ENCODE measurements at places on chromosomes 1 and 21.
A peak's percentile ranks its signal among the peaks of the same experiment; 100 is the strongest.

GRCh38 chr1:234186037-234186688 lies 187.1 kb upstream of the COA6 start:
- no peak for DNase-seq

- no peak for DNase-seq
Measured at GRCh38 chr1:97577613-97578012, 343.2 kb downstream of the DPYD start.

GRCh38 chr1:31397360-31398095 lies 15.5 kb upstream of the SERINC2 start:
- no peak for DNase-seq

DNA sequence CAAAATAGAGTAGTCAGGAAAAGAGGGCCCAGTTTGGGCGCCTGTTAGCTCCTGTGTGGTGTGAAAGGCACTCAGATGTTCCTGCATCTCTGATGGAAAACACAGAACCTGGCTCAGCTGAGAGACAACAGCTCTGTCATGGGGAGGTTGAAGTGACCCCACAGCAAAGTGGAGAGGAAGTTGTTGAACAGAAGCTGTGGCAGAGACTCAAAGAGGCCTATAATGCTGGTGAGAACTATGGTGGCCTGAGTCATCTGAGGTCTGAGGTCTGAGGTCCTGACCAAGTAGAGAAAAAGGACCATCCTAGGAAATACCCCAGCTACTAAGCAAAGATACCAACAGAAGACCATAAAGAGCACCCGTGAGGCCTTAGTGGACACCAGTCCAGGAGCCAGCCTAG lies 45.6 kb upstream of the JAK1 start:
- no peak for DNase-seq

DNA sequence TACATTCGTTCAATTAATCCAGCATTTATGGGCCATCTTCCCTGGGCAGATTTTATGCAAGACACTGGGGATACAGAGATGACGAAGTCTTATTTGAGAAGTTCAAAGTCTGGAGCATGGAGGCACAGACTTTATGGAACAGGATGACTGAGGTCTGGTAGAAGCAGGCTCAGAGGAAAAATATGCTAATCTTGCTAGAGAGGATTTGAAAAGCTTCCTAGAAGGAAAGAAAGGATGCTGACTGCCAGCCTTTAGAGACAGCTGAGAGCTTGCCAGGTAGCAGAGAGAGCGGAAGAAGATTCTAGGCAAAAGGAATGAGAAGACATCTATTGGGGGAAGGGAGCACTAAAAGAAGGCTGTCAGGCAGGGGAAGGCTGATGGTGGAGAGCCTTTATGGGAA lies 75.5 kb upstream of the ATP5PO start:
- DNase-seq: no peak

- no peak for DNase-seq
Measured at GRCh38 chr1:14142397-14143100, 442.6 kb downstream of the PRDM2 start.

GRCh38 chr1:162136760-162137159 lies 67.3 kb downstream of the NOS1AP start:
- peak; percentile 73 for DNase-seq

DNA sequence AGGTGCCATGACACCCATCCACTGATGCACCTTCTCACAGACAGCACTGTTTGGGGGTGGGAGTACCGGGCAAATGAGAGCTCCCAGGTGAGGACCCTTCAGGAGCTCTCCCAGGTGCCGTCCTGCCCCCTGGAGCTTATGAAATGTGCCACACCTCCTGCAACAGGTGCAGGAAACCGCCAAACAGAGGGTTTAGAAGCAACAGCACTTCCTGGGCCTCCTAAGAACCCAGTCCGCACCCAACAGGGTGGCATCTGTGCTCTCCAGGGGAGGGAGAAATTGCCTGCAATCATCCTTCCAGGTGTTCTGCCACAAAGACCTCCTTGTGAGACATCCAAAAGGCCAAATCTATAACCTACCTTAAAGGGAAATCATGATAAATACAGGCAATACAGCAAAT lies 87.7 kb upstream of the ATP1B1 start:
- DNase-seq: no peak

DNA sequence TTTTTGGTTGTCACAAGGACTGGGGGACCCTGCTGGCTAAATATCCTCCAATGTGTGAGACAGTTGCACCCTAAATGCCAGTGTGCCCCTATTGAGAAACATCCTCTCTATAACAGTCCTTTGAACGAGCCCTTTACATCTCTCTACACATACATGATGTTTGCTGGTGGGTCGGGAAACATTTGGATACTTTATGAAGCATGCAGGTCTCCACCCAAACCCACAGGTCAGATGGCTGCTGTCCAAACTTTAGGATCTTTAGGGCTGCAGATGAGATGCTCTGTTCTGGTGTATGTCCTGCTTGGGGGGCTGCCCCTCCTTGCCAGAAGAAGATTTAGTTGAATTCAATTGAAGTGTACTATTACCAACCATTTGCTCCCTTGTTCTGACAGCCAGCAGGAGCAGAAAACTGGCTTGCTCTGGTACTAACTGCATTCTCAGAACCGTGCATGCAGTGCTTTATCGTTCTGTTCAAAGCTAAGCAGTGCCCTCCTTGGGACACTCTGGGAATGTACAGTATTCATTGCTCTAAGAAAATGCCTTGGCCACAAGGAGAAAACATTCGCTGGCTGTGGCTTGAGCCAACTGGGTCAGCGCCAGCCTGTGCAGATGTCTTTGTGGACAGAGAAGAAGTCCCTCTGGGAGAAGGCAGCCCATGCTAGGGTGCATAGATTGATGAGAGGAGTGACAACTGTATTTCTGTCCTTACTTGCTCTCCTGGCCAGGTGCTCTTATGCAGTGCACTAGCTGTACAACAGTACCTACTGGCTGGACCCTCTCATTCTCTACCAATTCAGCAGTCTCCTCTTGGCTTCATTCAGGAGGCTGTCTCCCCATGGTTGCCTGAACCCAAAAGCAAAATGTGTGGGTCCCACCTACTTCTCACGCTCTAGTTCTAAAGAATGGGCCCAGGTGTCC lies 61.4 kb upstream of the DIRAS3 start:
- peak; percentile 95 for DNase-seq

- DNase-seq: no peak
Measured at GRCh38 chr1:205470131-205470530, 14.3 kb upstream of the BLACAT1 start.

GRCh38 chr1:7089497-7089896 lies 304.2 kb downstream of the CAMTA1 start:
- DNase-seq: no peak

GRCh38 chr1:199574950-199575349 lies 452.6 kb upstream of the NR5A2 start:
- DNase-seq: peak; percentile 2

GRCh38 chr1:153100245-153100644 lies 5.9 kb upstream of the SPRR2E start:
- peak; percentile 40 for DNase-seq

DNA sequence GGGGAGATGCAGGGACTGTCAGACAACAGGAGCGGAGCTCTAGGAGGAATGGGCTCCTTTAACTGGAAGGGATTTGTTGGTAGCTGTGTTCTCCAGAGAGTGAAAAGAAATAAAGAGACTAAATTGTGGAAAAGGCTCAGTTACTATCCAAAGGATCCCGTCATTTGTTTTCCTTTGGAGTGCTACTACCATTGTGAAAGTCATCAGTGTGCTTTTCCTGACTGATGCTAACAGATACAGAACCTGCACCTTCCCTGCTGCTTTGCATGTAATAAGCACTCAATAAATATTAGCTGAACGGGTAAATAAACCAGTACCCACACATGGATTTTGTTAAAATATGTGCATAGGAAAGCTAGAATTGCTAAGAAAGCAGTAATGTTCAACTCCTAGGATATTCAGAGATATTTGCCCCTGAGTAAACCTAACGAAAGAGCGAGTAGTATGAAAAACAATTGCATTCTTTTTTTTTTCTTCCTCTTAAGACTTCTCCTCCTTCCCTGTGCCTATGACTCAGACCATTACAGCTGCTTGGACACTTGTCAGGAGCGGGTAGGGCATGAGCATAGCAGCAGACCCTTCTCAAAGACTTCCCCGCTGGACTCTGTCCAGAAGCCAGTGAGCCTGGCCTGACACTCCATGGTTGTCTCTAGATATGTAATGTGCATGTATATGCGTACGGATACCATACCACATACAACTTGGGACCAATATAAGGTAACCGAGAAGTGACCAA lies 41.7 kb downstream of the PTGFRN start:
- DNase-seq: peak; percentile 92

DNA sequence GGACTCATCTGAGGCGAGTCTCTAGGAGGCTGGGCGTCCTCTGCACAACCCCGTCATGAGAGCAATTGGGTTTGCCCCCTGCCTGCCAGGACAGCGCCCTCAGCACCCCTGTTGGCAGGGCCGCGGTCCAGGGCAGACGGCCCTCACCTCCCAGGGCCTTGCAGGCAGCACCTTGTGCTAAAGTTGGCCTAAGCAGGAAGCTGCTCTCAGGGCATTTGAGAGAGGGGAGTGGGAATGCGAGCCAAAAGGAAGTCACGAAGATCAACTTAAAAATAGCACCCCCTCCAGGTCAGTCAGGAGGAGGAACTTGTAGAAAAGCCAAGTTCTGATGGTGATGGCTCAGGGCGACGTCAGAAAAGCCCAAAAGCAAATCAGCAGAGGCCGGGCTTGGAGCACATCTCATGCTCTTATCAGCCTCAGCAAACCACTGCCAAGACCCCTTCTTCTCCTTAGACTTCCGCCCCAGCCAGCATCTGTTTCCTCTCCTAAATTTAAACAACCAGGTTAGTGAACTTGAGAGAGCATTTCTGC lies 12.6 kb upstream of the ADORA3 start:
- DNase-seq: peak; percentile 89

GRCh38 chr1:110337704-110338308 lies 1.4 kb upstream of the RBM15 start:
- no peak for DNase-seq

DNA sequence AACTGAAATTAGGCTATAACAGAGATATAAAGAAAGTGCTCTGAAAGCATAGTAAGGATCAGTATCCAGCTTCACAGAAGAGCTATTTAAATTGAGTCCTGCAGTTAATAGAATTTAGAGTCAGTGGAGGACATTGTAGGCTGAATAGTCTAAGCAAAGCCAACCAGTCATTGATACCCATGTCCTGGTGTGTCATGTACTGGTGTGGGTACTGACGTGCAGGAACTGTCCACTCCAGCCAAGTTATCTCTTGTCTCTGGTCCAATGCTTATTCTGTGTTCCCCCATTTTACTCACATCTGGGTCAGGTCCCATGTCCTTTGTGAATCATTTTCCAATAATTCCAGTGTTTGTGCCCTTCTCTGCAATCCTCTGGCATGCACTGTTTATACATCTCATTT lies 90.0 kb downstream of the MACF1 start:
- peak; percentile 54 for DNase-seq

DNA sequence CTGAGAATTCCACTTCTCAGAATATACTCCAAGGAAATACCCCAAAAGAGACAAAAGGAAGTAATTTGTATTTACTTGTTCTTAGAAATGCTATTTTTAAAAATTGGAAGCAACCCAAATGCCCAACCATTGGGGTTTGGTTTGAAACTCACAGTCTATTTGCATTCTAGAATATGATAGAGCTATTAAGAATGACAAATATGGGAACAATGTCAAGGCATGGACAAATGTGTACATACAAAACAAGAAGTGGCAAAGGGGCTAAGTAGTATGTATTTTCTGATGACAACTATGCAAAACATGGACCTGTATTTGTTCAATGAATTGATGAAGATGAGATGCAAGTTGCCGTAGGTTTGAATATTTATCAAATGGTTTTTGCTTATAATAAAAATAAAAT lies 32.8 kb downstream of the KCNA2 start:
- DNase-seq: no peak

GRCh38 chr21:26007951-26008498 lies 162.5 kb downstream of the APP start:
- no peak for DNase-seq

- no peak for DNase-seq
Measured at GRCh38 chr1:193841857-193842256, 655.4 kb upstream of the B3GALT2 start.
